BE2C (cell line): ENCODE measurements at places on chromosomes 2 and 18.

DNA sequence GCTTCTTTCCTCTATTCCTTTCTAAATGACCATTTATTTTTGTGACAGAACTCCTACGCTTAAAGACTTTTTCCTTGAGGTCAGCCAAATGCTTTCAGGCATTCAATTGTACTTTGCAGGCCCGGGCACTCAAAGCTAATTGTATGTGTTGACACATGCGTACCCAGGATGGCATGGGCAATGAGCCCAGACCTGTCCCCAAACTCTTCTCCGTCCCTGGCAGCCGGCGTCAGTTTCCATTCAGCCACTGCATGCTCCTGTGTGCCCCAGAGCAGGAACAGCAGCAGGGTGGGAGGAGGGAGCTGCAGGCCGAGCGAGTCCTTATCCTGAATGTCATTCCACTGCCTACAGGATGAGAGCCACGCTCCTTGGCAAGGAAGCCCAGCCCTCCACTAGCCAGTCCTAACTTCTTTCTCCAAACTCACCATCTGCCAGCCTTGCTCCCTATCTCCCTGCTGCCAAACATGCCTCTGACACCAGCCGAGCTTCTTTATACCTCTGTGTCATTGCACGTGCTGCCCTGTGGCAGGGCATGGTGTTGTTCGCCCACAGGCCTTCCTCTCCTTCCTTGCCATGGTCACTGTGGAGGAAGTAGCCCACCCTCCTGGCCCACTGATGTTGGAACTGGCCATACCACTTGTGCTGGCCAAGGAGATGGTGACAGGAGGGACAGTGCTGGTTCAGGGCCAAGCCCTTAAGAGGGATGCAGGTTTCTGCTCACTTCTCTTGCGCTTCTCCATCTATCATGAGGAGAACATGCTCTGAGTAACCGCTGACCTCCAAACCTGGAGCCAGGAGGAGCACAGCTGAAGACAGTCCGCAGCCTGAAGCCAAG, 116.9 kb upstream of the FHL2 start:
- no peak for DNase-seq

DNA sequence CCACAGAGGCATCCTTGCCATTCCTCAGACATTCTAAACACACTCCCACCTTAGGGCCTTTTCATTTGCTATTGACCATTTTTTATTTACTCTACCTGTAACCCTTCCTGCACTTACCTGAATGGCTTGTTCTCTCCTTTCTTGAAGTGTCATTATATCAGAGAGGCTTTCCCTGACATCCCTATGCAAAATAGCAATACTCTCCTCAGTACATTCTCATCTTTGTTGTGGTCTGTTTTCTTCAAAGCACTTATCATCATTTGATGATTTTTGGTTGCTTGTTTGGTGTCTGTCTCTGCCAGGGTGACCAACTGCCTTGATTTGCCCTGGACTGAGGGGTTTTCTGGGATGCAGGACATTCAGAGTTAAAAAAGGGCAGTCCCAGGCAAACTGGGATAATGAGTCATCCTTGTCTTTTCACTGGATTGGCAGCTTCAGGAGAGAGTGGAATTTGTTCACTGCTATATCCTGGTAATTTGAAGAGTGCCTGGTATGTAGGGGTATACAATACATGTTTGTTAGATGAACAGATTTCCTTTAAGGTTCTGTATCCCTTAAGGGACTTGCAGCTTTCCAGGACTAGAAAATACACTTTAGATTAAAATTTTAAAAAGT, 102.4 kb downstream of the BABAM2 start:
- no peak for DNase-seq

- no peak for DNase-seq
Observed at GRCh38 chr18:48203288-48203945, 205.8 kb downstream of the ZBTB7C start.

DNA sequence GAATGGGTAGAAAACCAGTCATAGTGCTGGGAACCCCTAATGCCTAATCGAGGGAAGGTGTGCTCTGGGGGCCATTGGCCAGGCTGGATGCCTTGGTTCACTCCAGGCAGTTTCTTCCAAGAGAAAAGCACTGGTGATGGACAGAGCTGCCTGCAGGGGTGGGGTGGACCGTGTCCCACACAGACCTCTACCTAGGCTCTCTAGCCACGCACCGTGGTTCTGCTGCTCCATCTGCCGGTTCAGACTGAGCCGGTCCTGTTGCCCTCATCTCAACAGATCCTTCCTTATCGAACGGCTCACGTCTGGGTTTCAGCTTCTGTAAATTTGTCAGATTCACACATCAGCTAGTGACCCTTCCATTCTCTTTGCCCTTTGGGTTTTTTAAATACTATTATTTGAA, 46.4 kb downstream of the RALB start:
- no peak for DNase-seq

DNA sequence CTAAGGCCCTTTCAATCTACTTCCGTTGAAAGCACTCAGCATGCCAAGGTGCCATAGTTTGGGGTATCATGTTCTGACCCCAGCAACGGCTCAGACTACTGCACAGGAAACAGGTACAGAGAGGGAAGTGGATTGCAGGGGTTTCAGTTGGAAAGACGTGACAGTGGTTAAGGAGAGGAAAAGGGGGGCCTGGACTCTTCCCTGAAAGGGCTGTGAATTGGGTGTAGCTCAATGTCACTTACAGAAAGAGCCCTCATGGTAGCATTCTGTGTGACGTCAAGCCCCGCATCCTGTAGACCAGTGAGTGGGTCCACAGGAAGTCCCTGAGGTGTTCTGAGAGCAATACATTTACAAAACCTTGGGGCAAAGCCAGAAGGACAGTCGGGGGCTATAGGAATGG, 121.5 kb upstream of the GYPC start:
- DNase-seq: no peak

- no peak for DNase-seq
Observed at GRCh38 chr2:177688844-177689243, 296.3 kb downstream of the AGPS start.

DNA sequence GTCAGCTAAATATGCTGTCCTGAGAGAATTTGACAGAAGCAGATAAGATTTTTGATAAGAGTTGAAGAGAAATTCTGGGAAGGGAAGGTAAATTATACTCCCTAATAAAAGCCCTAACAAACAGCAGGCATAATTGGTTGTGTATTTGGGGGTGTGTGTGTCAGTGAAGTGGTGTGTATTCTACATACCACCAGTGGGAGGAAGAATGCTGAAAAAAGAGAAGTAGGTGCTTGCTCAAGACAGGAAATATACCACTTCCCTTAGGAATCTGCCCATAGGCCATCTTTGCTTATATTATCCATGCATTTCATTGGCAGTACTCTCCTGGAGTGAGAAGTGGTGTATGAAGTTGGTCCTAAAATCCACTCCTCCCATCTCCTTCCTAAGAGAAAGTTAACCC, 76.2 kb downstream of the FMNL2 start:
- DNase-seq: no peak

GRCh38 chr18:9068346-9068745, 34.2 kb upstream of the NDUFV2 start:
- no peak for DNase-seq

DNA sequence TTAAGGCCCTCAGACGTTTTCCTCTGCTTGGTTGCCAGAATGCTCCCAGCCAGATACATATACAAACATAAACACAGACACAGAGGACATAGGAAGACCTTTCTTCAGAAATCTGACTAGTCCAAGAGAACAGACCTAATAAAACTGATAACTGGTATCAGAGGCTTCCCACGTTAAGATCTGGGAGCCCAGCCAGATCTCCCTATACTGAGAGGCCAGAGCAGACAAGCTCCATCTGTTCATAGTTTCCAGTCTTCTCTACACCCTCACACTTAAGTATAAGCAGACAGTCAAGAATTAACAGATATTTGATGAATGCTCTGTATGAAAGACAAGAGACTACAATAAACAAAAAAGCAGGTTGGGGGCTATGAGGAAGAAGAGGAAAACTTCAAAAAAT, 240.5 kb upstream of the CHAC2 start:
- peak; percentile 15 for DNase-seq

DNA sequence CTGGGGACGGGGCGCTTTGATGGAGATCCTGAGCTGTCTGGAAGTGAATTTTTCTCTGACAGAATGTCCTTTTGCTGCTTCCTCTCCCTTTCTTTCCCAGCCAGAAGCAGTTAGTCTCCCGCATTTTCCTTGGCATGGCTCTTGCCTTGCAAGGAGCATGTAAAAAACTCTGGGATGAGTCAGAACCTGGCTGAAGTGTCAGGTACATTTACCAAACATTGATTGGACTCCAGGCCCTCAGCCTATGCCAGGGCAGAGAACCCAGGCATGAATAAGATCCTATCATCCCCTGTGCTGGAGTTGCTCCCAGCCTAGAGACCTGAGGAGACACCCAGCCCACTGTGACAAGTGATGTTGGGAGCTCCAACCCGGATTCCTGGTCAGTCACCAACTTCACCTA, 21.6 kb downstream of the STON1 start:
- no peak for DNase-seq

DNA sequence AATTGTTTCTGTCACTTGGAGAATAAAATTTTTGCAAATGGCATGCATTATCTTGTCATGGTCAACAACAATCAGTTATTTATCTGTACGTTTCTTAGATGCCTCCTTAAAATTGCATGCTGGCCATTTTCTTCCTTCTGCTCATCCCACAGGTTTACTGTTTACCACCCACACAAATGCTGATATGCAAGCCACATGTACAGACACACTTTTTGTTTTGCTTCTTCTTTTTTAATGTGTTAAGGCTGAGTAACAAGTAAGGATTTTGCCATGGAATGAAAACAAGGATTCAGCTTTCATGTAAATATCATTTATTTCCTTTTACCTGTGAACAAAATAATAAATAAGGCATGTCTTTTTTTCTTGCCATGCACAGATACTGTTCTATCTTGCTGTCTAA, 1077.1 kb upstream of the ZEB2 start:
- no peak for DNase-seq

GRCh38 chr2:119744335-119744939, 15.3 kb upstream of the PTPN4 start:
- DNase-seq: no peak

DNA sequence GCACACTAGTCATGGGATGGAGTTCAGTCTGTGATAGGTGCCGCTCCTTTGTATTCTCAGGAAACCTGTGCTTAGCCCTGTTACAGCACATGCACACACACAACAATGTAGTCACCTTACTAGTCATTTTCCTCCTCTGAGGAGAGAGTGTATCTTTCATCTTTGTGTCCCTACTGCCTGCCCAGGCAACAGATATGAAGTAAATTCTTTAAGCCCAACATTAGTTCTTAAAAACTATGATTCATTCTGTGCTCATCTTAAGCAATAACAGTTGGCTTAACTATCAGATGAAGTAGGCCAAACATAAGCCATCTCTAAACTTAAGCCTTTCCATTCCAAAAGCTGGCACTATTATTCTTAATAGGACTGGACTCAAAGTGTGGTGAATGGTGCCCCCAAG, 186.5 kb downstream of the LNPK start:
- no peak for DNase-seq

- no peak for DNase-seq
Observed at GRCh38 chr2:228082571-228082970, 98.9 kb downstream of the SPHKAP start.

DNA sequence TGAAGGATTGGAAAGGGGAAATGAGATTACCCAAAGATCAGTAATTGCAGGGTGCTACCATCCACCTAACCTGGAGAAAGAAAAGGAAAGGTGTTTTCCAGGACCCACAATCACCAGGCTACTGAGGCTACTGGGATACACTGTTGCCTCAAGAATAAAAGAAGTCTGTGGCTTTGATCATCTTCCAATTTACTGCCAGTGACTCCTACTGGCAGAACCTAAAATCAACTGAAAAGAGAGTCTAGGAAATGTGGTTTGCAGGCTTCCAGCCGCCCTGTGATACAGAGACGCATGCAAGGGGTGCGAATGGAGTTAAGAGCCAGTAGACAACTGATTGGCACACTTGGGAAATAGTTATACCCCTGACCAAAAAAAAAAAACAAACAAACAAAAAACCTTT, 16.6 kb upstream of the TTL start:
- no peak for DNase-seq

GRCh38 chr2:130818809-130819208, 17.9 kb upstream of the ARHGEF4 start:
- DNase-seq: no peak

GRCh38 chr2:20617892-20618467, 32.9 kb downstream of the HS1BP3 start:
- peak; percentile 84 for DNase-seq

DNA sequence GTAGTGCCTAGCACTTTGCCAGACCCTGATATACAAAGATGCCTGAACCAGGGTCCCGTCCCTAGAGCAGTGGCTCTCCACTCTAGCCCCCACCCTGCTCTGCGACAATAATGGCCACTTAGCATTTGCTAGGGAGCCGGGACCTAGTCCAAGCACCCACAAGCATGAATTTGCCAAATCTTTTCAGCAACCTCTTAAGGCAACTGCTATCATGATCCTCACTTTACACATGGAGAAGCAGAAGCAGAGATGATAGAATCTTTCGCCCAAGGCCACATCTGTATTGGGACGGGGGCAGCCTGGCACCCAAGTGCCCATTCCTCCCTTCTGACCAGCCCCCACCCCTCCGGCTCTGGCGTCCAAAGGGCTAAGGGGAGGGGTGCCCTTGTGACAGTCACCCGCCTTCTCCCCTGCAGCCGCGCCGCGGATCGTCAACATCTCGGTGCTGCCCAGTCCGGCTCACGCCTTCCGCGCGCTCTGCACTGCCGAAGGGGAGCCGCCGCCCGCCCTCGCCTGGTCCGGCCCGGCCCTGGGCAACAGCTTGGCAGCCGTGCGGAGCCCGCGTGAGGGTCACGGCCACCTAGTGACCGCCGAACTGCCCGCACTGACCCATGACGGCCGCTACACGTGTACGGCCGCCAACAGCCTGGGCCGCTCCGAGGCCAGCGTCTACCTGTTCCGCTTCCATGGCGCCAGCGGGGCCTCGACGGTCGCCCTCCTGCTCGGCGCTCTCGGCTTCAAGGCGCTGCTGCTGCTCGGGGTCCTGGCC, 13.0 kb downstream of the SIGLEC15 start:
- DNase-seq: no peak

DNA sequence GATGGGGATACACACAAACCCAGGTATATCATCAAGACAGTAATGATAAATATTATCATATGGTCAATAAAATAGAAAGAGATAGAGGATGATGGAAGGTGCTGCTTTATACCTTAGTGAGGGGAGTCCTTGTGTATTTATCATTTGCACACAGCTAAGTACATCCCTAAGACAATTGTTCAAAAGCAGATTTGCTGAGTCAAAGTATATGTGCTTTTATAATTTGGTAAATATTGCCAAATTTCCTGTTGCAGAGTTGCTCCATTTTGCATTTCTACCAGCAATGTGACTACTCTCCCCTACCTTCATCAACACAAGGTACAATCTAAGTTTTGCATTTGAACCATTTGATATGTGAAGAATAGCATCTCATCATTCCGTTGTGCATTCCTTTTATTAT, 22.6 kb upstream of the PLEK start:
- DNase-seq: no peak

DNA sequence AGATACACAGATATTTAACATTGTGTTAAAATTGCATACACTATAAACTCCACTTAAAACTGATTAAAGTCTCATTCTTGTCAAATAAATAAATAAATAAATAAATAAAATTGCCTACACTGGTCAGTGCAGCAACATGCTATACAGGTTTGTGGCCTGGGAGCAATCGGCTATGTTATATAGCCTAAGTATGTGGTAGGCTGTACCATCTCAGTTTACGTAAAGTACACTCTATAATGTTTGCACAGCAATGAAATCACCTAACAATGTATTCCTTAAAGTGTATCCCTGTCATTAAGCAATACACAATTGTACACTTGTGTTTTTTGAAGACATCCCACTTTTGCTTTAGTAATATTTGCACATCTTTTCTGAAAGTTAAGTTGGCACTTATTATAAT, 337.7 kb upstream of the SETBP1 start:
- DNase-seq: no peak

GRCh38 chr2:43312755-43313641, 86.6 kb upstream of the ZFP36L2 start:
- DNase-seq: peak; percentile 53

- DNase-seq: no peak
Observed at GRCh38 chr18:32899819-32900218, 127.0 kb upstream of the KLHL14 start.
